ENCODE measurements at places on chromosomes 3 and 15.

DNA sequence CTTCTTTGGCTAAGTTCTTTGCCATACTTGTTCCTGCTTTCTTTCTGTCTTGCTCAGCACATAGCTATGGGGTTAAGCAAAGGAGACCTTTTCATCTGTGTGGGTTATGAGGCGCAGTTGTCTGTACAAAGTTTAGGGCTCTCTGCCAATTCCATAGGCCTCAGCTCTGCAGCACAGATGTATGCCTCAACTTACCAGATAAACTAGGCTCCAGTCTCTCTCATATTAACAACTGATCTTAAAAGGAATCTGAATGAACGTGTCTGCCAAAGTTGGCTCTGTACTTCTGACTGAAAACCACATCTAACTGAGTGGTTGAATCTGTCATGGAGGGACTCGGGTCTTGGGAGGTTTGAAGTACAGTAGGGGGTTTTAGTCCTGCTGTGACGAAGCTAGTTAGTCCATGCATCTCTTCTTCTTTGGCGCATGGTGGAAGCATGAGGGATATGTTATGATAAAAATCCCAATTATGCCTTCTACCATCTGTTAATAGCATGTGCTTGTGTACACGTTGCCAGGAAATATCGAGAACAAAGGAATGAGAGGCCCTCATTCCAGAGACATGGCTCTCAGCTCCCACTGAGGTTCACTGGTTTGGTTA lies 114.6 kb upstream of the TSC22D2 start:
- no peak for DNase-seq

DNA sequence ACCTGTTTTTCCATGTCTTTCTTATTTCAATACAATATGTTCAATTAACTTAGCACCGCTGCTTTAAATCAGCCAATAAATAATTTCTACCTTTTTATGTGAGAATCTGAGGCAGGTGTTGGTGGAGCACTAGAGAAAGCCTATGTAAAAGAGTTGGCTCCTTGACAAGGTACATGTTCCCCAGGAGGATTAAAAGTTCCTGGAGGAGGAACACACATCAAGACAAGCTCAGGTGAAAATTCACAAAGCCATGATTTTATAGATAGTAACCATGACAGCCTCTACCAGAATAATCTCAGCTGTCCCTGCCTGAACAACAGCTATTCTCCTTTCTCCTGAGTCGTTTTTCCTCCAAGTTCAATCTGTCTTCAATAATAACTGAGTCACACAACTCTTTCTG lies 3.4 kb upstream of the ZBED2 start:
- DNase-seq, result no peak

GRCh38 chr3:53411371-53411770 lies 64.0 kb upstream of the DCP1A start:
- no peak for DNase-seq

- DNase-seq, result no peak
These were observed 594.8 kb downstream of the MAGI1 start for GRCh38 chr3:65443739-65444446.

DNA sequence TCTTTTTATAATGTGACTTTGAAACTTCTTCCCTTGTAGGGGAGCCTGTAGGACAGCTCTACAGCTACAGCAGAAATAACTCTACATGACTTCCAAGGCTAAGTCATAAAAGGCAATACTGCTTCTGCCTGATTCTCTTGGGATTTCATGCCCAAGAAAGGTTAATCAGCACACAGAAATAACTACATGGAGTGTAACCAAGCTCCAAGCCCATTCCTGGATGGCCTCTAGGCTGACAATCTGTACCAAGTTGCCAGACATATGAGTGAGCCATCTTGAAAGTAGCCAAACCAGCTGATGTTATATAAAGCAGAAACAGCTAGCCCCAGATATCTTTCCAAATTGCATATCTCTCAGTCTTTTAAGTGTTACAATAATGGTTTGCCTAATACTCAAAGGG lies 75.8 kb upstream of the OSTN start:
- no peak for DNase-seq

- no peak for DNase-seq
These were observed 5.0 kb downstream of the BCL2A1 start for GRCh38 chr15:79965846-79966630.

DNA sequence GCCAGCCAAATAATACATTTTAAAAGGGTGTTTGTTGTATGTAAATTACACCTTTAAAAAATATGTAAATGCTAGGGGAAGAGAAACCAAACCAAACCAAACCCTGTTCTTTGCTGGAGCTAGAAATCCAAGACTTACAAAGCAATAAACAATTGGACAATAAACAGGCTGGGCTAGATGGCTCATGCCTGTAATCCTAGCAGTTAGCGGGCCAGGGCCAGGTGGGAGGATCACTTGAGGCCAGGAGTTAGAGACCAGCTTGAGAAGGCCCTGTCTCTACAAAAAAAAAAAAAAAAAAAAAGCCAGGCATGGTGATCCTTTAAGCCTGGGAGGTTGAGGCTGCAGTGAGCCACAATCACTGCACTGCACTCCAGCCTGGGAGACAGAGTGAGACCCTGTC lies 12.5 kb downstream of the STOML1 start:
- no peak for DNase-seq

- DNase-seq, result no peak
These were observed 113.8 kb upstream of the TGFBR2 start for GRCh38 chr3:30492322-30493192.

GRCh38 chr3:53195602-53196574 lies 34.9 kb downstream of the PRKCD start:
- peak; percentile 29 for DNase-seq

DNA sequence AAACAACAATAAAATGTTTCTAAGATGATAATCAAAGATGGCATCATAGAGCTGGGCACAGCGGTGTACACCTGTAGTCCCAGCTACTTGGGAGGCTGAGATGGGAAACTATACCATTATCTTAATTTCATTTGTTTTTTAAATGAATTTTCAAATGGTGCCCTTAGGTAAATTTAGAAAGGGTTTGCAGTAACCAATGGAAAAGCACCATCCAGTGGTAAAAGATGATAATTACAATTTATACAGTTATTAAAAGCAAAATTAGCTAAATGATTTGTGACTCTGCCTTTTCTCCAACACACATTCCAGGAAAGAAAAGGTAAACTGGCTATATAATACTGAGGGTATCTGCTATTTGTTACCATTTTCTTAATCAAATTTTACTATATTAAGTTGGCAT lies 14.4 kb upstream of the ANKRD28 start:
- no peak for DNase-seq

GRCh38 chr15:61051569-61052031 lies 177.5 kb downstream of the RORA start:
- DNase-seq, result no peak

GRCh38 chr15:98773616-98774015 lies 125.3 kb downstream of the IGF1R start:
- no peak for DNase-seq

- no peak for DNase-seq
These were observed 3.7 kb downstream of the GHRL start for GRCh38 chr3:10289077-10289476.

DNA sequence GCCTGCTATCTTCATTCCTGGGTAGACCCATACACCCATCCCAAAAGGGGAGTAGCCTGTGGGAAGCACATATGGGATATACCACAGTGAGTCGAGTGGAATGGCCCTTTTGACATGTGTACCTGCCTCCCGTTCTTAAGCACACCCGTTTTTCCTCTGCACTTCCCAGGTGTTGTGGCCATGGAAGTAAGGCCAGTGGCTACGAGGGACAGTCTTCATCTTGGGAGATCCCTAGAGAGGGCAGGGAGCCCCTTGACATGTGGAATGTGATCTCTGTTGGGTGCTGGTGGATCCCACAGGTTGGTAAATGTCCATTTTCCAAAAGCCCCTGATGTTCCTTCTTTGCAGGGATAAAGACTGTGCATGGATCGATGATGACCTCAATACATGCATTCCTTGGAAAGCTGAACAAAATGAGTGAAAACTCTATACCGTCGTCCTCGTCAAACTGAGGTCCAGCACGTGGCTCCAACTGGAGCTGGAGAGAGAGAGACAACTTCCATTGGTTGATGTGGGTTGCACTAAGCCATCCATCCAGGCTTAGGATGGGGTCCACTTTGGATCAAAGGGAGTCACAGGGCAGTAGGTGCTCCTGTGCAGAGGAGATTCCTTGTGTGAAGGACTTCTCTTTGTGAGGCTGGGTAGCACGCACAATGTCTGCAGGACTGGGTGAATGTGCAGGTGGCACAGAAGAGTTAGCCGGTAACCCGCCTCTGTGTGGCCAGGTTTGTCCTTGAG lies 136.8 kb downstream of the SNRPN start:
- no peak for DNase-seq

DNA sequence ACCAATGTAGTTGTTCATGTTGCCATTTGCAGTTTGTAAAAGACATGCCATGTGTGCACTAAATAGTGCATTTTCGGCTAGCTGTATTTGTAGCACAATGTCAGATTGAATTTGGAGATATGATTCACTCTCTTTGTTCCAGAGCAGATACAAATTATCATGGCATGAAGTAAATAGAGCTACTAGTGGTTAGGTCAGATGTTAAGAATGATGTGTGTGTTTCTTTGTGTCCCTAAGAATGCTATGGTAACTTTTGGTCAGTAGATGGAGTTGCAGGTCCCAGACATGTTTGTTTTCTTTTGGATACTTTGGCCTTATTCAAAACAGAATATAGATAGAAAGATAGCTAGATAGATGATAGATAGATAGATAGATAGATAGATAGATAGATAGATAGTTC lies 595.8 kb downstream of the NLGN1 start:
- DNase-seq, result no peak

- no peak for DNase-seq
These were observed 23.8 kb upstream of the CHST2 start for GRCh38 chr3:143095813-143096212.

DNA sequence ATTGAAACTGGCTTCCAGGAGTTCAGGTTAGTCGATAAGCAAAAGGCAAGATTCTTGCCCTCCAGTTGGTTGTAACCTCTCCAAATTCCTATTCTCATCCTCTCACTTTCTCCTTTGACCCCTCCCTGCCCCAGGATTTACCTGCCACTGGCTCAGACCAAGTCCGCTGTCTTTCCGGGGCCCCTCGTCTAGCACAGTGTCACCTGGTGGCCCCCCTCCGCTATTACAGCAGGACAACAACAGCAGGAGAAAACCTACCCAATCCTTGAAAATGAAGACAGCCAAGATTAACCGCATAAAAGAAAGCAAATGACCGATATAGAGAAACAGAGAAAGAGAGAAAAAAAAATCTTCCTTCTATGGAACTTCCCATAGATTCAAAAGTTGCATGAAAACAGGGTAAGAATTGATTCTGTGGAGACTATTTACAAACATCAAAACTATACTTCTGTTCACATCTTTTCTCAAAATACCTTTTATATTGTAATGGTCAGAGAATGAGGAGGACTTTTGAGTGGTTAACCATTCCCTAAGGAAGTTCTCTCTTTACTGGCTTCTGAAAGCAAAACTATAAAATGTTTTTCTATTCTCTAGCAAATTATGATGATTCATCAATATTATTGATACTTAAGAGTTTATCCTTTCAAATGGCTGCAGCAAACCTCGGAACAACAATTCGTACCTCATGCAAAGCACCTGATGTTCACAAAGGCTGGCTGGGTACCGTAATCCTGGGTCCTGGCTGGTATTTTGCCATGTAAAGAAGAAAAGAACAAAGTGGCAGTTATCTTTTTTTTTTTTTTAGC lies 10.0 kb upstream of the ST8SIA2 start:
- DNase-seq, result no peak

GRCh38 chr3:62585861-62586260 lies 212.5 kb upstream of the FEZF2 start:
- no peak for DNase-seq

- DNase-seq, result no peak
These were observed 284.2 kb downstream of the OXSM start for GRCh38 chr3:26074080-26074479.

DNA sequence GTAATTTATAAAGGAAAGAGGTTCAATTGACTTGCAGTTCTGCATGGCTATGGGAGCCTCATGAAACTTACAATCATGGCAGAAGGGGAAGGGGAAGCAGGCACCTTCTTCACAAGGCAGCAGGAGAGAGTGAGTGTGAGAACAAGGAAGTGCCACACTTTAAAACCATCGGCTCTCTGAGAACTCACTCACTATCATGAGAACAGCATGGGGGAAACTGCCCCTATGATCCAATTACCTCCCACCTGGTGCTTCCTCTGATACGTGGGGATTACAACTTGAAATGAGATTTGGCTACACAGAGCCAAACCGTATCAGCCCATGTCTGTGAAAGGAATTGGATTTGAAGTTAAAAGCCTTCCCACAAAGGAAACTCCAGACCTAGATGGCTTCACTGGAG lies 39.1 kb downstream of the TKT start:
- DNase-seq, result no peak

GRCh38 chr3:17333893-17334292 lies 408.5 kb downstream of the TBC1D5 start:
- no peak for DNase-seq

DNA sequence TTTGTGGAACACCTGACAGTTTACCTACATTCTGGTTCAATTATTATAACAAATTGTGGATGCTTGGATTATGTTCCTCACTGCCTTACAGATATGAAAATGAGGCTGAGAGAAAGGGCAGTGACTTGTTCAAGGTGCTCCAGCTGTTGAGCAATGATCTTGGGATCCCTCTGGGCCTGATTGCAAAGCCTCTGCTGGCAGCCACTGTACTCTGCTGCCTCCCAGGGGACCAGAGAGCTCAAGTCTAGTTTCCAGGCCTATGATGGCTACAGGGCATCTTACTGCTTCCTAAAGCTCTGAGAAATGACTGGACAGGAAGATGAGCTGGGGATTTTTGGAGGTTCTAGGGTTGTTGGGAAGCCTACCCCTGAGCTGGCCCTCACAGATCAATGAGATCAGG lies 2.3 kb upstream of the SHC4 start:
- DNase-seq, result no peak

GRCh38 chr15:25439369-25439836 lies 579 bp upstream of the UBE3A start:
- DNase-seq, result no peak

- DNase-seq, result no peak
These were observed 16.5 kb upstream of the SIAH2 start for GRCh38 chr3:150779402-150779858.

DNA sequence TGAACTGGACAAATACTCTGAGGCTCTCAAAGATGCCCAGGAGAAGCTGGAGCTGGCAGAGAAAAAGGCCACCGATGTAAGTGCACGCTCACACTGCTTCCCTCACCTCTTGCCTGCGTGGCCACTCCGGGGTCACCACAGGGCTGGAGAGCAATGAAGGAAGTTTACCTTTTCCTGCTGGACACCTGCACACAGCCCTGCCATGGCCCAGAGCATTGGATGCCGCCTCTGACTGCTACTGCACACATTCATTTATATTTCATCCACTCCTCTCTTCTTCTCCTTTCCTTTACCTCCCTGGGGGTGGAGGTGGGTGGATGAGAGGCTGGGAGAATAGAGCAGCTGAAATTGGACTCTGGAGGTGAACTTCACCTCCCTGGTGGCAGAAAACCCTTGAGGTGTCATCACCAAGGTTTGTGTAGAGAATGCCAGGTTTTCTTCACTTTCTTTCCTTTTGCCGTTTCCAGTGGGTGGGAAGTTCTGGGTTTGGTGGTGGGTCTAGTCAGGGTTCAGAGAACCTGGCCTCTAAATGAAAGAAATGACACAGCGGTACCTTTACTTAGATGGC lies 1.6 kb downstream of the TPM1 start:
- DNase-seq, result no peak
